Endodermal cell (in vitro differentiated cells): ENCODE measurements at places on chromosomes 12 and 14. TPM values are rescaled to one million over a fixed set of nuclear protein-coding genes. Genes with fewer than 3 reads are reported as not detected.
A peak's percentile ranks its signal among the peaks of the same experiment; 100 is the strongest.

The RNASE1 gene
- 10.7 and 13.9 TPM in 2 replicates for total RNA-seq

The CCDC38 gene
- 0.19 to 0.35 TPM in 2 of 3 replicates, not detected in the other for total RNA-seq

The GLIPR1 gene
- total RNA-seq = 0.29 and 1.4 TPM in 2 replicates

- no peak for DNase-seq
- H3K4me3 ChIP-seq = peak overlapping the region; percentile 59
- peaks cover 4% of the 10 kb centered on the region for H3K4me1 ChIP-seq
Measured at GRCh38 chr12:72053604-72054003, 115.0 kb downstream of the TPH2 start.

The OTX2 gene
- total RNA-seq = 321 and 329 TPM in 2 replicates

- no peak overlapping the region for H3K4me3 ChIP-seq
- H3K27ac ChIP-seq = no peak overlapping the region
- H3K4me1 ChIP-seq = no peaks in the 10 kb centered on the region
- no peak for DNase-seq
- H3K36me3 ChIP-seq = no peaks in the 10 kb centered on the region
- H3K27me3 ChIP-seq = no peaks in the 10 kb centered on the region
Measured at GRCh38 chr14:55892906-55893305, 225.3 kb upstream of the PELI2 start.
